Retina (tissue), 1 donor: ENCODE measurements at places on chromosomes 7 and 10.

- DNase-seq = no peak
Observed at GRCh38 chr7:29277436-29278215, 83.1 kb downstream of the CHN2 start.

GRCh38 chr7:94848531-94848930, 58.9 kb upstream of the PPP1R9A start:
- no peak for DNase-seq

DNA sequence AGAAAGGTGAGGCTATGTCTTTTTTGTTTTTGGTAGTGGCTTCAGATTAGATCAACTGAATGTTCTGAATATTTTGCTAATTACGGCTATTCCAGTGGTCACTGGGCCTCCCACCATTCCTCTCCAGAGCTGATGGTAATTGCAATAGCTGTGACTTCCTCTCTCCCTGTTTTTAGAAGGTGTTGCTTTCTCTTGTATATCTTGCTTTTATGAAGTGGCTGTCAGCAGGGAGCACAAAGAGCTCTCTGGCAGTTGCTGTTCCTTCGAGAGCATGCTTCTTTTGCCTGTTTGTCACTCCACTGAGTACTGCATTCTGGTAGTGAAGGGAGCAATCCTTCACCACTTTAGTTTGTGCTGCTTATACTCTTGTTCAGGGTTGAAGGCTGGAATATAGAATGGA, 133.3 kb downstream of the EXOC4 start:
- no peak for DNase-seq

DNA sequence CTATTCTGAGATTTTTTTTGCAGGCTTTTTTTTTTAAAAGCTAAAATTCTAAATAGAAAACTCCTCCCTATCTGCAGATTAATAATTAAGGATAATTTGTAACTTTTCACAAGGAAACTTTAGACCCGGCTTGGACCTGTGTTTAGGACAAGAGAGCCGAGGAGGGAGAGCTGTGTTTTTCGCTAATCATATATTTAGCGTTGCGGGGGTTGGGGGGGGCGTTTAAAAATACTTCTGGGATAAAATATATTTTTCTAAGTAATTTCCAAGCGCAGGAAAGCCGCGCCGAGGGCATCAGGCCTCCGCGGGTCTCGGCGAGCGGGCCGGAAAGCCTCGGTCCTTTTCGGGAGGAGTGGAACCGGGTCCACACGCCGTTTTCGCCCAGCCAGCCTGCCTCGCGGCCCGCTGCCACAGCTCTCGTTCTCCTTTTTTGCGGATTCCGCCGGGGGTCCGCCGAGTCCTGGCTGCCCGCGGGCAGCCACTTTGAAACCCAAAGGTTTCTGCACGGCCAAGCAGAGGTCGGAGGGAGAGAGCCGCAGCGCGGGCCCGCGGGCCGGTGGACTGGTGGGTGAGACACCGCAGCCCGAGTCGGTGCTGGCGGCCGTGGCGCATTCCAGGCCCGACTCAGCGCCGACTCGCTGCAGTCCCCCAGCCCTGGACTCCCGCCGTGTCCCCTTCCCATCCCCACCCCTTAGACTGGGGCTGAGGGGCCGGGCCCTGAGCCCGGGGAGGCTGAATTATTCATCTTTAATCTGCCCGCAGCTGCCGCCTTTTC, 2.3 kb downstream of the PAX2 start:
- DNase-seq = peak; percentile 74

- no peak for DNase-seq
Observed at GRCh38 chr7:53428045-53428444, 392.6 kb downstream of the POM121L12 start.

DNA sequence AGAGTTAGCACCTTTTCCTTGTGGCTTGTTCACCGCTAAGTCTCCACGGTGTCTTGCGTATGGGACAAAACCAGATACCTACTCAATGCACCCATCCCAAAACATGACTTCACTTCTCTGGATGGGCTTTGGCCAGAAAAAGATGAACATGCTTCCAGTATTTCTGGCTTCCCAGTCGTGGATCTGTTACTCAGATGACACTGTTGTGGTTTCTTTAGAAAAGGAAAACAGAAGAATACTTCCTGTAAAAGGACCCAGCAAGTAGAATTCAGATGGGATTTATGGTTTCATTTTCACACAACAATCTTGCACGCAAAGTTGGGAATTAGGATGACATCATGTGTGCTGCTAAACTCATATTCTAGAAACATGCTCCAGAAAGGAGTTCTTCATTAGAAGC, 216.7 kb downstream of the ADAM12 start:
- no peak for DNase-seq

- peak; percentile 89 for DNase-seq
Observed at GRCh38 chr7:122316467-122317388, 12.2 kb upstream of the FEZF1 start.

DNA sequence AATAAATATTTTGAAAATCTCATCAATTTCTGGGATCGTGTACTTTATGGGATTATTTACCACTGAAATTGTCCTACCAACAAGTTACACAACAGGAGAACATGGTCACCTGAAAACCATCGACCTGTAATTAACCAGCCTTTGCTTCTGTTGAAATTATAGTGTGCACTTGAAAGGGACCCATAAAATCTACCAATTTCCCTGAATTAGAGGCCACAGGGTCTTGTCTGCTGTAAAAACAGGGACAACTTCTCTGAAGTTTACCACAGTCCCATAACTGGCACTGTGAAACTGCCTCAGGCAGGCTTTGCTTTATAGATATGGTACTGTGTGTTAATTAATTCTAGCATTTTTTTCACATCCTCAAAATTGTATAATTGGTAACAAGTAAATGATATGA, 37.7 kb downstream of the RAB19 start:
- no peak for DNase-seq

DNA sequence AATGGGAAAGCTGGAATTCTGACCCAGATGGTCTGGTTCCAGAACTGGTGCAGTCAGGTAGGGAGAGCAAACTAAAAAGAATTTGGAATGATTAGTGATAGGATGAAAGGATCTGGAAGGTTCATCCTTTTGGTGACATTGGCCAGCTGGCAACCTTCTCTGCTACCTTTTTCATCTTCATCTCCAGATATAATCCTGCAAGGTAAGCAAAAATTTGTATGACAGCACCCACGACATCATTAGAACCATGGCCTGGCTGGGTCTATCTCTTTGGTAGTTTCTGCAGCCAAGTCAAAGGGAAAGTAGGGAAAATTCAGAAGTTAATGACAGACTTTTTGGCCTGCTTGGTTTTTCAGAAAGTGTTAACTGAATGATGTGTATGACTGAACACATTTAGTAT, 188.9 kb upstream of the MALRD1 start:
- no peak for DNase-seq

DNA sequence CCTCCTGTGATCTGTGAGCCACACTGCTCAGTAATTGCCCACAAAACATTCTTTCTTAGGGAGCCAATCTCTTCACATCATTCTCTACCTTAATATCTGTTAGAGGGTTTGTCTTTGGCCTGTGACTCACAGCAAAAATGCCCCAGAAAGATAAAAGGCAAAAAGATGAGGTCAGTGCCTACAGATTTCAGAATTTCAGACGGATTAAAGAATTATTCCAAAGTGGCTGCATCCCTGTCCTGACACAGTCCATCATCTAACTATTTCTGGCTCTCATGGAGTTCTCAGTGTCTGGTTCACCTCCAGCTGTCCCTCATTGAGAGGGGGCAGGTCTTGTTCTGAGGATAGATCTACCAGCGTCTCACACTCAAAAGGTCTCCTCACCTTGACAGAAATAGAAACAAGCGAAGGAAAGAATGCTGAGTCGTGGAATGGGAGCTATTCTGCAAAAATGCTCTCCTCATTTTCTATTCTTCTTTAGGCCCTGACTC, 138.5 kb upstream of the AOAH start:
- DNase-seq = no peak

- peak; percentile 32 for DNase-seq
Observed at GRCh38 chr10:61140765-61141392, 196.9 kb upstream of the RHOBTB1 start.

DNA sequence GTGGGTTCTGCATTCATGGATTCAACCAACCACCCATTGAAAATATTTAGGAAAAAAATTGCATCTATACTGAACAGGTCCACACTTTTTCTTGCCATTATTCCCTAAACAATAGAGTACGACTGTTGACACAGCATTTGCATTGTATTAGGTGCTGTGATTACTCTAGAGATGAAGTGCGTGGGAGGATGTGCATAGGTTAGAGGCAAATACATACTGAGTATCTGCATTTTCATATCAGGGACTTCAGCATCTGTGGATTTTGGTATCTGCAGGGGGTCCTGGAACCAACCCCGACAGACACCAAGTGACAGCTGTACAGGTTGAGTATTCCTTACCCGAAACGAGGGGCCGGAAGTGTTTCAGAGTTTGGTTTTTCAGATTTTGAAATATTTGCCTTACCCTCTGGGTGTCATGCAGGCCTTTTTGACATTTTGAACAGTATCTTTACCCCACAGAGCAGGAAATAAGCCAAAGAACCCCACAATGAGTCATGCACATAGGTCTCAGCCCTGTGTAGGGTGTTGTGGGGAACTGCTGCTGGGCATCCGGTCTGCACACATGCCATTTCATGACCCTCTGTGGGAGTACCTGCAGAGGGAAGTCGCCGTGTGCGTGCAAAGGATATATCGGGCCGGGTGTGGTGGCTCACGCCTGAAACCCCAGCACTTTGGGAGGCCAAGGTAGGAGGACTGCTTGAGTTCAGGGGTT, 14.5 kb downstream of the NUDT5 start:
- no peak for DNase-seq

DNA sequence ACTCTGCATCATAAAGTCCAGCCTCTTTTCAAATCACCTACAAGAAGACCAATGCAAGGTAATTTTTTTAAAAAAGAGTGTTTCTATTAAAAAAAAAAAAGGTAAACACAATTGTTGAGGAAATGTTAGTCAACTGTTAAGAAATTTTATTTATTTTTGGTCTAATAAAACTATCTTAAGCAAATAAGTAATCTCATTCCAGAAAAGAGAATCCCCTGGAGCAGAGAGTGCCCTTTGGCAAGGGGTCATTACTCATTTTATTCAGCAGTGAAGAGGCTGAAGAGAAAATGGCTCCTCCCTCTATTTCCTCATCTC, 63.4 kb upstream of the GSDME start:
- DNase-seq = no peak

DNA sequence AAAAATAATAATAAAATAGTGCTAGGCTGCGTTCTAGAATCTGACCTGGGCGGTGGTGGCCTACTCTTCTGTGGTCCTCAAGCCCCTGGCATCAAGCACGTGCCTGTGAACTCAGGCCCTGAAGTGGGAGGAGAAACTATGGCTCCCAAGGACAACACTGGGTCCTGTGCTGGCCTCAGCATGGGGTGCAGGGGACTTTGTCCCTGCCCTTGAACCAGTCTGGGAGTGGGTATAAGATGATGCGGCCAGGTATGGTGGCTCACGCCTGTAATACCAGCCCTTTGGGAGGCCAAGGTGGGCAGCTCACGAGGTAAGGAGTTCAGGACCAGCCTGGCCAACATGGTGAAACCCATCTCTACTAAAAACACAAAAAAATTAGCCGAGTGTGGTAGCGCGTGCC, 5.5 kb downstream of the ZP3 start:
- DNase-seq = no peak

DNA sequence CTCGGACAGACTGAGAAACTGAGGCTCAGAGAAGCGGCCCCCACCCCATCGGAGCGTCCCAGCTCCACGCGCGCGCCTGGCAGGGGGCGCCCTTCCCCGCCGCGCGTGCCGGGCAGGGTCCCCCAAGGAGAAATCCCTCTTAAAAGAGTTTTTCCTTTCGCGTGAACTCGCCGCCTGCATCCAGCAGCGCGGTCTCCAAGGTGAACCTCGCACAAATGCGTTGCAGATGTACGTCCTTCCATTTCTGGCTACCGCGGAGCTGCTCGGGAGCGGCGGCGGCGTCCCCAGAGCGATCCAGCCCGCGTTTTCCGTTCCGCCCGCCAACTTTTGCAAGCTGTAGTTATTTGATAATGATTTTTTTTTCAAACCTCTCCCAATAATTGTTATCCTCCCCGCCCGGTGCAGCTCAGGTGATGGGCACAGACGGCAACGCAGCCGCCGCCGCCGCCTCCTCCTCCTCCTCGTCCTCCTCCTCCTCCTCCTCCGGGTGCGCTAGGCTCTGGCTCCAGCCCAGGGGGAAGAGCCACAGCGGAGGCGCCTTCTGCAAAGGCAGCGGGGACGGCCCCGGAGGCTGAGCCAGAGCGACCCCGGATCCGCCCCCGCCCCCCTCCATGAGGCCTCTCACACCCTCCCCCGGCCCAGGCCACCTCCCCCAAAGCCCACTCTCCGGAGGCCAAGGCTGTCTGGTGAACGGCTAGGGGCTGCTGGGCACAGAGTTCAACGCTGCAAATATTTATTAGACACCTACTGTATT, 74.0 kb upstream of the CUX1 start:
- peak; percentile 86 for DNase-seq

DNA sequence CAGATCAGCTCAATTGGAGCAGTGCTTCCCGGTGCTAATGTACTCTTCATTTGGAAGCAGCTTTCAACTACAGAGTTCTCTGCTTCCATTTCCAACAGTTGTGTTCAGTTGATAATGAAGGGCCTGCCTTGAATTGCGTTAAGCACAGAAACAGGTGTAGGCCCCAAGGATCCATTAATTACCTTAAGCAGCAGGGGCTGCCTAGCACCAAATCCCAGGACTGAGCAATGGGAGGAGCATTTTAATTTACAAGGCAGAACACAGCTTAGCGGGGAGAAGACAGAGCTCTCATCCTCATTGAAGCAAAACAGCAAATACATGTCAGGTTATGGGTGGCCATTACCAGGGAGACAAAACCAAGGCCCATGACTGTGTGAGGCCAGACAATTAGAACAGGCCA, 349.6 kb downstream of the TFEC start:
- no peak for DNase-seq

GRCh38 chr7:36979810-36980248, 255.5 kb upstream of the AOAH start:
- DNase-seq = no peak

DNA sequence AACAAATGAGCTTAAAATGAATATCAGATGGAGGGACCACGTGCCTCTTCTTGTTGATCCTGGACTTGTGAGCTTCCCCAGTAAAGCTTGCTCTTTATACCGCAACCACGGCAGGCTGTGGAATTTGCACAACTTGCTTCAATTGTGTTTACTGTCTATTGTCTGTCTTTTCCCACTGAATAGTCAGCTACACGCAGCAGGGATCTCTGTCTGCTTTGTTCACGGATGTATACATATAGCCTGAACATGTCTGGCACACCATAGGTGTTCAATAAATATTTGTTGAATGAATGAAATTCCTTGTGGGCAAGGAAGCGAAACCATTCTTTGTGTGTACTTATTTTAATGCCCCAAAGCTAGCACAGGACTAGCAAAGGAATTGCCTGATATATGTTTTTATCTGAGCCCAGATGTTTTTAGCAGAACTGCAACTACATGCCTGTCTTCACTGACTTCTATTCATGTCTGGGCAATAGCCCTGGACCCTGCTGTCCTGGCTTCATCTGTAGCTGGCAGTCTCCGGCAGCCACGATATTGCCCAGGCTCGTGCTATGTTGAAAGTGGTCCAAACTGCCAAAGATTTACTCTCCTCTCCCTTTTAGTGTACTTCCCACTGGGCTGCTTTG, 29.9 kb upstream of the IFRD1 start:
- DNase-seq = peak; percentile 47

GRCh38 chr7:157653827-157654207, 317.0 kb downstream of the DNAJB6 start:
- DNase-seq = no peak

- DNase-seq = peak; percentile 28
Observed at GRCh38 chr10:95756041-95756761, at the start of gene ENTPD1. Gene ENTPD1, plus strand, starts transcription at chr10:95756163. Its CDS starts 77 bp downstream, at chr10:95756240.
